ENCODE measurements at places on chromosomes 3 and 15.
A peak's percentile ranks its signal among the peaks of the same experiment; 100 is the strongest.

- H3K4me1 ChIP-seq = no peaks in the 10 kb centered on the region
- H3K36me3 ChIP-seq = no peaks in the 10 kb centered on the region
- no peak overlapping the region for H3K27ac ChIP-seq
Measured at GRCh38 chr3:102301155-102301880, 133.5 kb upstream of the ZPLD1 start.

DNA sequence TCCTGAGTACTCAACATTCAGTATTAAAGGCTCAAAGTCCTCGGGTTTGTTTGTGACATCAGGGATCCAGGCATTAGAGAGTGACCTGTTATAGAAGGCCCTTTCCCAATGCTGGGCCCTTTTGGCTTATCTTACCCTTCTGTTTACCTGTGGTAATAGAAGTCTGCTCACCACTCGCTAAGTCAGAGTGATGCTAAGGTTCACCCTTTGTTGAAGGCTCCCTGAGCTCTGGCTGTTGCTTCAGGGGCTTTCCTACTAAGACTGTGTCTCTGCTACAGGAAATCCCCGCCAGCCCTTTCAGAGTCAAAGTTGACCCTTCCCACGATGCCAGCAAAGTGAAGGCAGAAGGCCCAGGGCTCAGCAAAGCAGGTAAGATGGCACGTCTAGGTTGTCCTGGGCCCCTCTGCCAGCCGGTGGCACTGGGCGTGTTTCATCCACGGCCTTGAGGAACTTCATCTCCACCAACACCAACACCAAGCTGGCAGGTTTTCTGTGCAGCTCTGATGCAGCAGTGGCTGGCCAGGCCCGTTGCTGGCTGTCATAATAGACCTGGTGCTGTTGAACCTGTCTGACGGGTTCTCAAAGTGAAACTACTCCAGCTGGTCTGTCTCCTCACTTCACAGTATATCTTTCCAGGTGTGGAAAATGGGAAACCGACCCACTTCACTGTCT lies 99.1 kb downstream of the DNASE1L3 start:
- peak overlapping the region; percentile 49 for H3K27ac ChIP-seq
- H3K27me3 ChIP-seq = no peaks in the 10 kb centered on the region
- peak; percentile 78 for DNase-seq
- no peak overlapping the region for H3K4me3 ChIP-seq

GRCh38 chr15:101188637-101189408 lies 63.0 kb downstream of the CHSY1 start:
- peak overlapping the region; percentile 70 for H3K27ac ChIP-seq
- peak overlapping the region; percentile 44 for H3K4me3 ChIP-seq
- H3K36me3 ChIP-seq = no peaks in the 10 kb centered on the region
- peaks cover 92% of the 10 kb centered on the region for H3K4me1 ChIP-seq

- H3K27me3 ChIP-seq = no peaks in the 10 kb centered on the region
- H3K36me3 ChIP-seq = no peaks in the 10 kb centered on the region
- H3K4me3 ChIP-seq = no peak overlapping the region
Measured at GRCh38 chr3:193016437-193016901, 98.8 kb upstream of the MB21D2 start.

GRCh38 chr3:194386648-194387047 lies 12.4 kb downstream of the GP5 start:
- H3K36me3 ChIP-seq = no peaks in the 10 kb centered on the region
- H3K27me3 ChIP-seq = peaks cover 1% of the 10 kb centered on the region
- no peak overlapping the region for H3K4me3 ChIP-seq
- DNase-seq = no peak
- H3K4me1 ChIP-seq = peaks cover under 1% of the 10 kb centered on the region

DNA sequence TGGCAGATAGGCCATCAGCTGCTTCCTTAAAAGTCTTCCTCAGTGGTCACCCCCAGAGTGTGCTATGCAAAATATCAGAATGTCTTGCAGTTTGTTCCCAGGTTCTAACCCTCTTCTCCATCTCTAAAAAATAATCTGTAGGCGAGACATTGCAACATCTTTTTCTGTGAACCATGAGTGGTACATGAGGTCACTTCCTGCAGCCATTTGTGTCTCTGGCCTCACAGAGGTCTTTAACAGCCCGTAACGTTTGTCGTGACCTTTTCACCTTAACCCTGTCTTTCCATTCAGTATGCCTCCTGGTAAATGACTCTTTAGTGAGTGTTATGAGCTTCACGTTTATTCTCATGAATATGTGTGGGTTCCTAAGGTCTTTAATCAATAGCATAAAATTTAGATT lies 145.4 kb downstream of the KLHL25 start:
- no peaks in the 10 kb centered on the region for H3K27me3 ChIP-seq
- H3K4me3 ChIP-seq = no peak overlapping the region
- H3K27ac ChIP-seq = peak overlapping the region; percentile 31

DNA sequence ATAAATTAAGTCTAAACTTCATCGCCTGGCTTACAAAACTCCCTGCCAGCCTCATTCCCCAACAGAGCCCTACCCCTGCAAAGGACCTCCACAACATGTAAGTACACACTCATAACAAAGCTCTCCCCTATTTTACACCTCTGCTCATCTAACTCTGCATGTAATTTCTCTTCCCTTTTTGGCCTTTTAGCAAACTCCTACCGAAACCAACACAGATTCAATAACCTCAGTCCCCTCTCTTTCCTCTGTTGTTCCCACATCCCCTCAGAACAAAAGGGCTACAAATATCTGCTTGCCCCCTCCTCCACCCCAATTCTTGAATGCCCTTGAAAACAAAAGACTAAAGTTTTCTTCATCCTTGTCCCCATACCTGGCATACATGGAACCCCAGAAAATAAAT lies 662 bp downstream of the UBL7 start:
- no peak for DNase-seq
- H3K27ac ChIP-seq = peak overlapping the region; percentile 83
- H3K4me3 ChIP-seq = peak overlapping the region; percentile 70
- no peaks in the 10 kb centered on the region for H3K27me3 ChIP-seq

DNA sequence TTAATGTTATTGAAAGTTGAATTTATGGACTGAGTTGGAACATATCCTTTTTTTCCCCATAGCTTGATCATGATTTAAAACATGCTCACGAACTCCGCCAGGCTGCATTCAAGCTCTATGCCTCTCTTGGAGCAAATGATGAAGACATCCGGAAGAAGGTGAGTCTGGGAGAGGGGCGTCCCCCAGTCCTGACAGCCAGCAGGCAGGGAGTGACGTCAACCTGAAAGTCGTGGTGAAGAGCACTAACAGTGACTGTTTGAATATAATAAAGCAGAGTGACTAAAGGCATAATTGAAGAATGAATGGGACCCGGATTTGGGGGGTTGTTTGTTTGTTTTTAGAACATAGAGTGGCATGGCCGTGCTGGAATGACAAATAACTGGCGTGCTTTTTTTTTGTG lies 57.9 kb downstream of the ARMC8 start:
- H3K4me1 ChIP-seq = no peaks in the 10 kb centered on the region
- H3K36me3 ChIP-seq = peaks cover 74% of the 10 kb centered on the region
- H3K27me3 ChIP-seq = no peaks in the 10 kb centered on the region
- H3K4me3 ChIP-seq = no peak overlapping the region

- DNase-seq = no peak
- no peaks in the 10 kb centered on the region for H3K36me3 ChIP-seq
- H3K27me3 ChIP-seq = peaks cover 18% of the 10 kb centered on the region
- H3K4me1 ChIP-seq = no peaks in the 10 kb centered on the region
- no peak overlapping the region for H3K27ac ChIP-seq
- no peak overlapping the region for H3K4me3 ChIP-seq
Measured at GRCh38 chr3:122908251-122908650, 113.4 kb downstream of the SLC49A4 start.

- H3K4me1 ChIP-seq = no peaks in the 10 kb centered on the region
- H3K27me3 ChIP-seq = no peaks in the 10 kb centered on the region
- no peaks in the 10 kb centered on the region for H3K36me3 ChIP-seq
- H3K27ac ChIP-seq = no peak overlapping the region
- H3K4me3 ChIP-seq = no peak overlapping the region
- DNase-seq = no peak
Measured at GRCh38 chr3:64837986-64838735, 150.4 kb upstream of the ADAMTS9 start.

GRCh38 chr15:91050128-91050455 lies 27.7 kb upstream of the VPS33B start:
- no peaks in the 10 kb centered on the region for H3K36me3 ChIP-seq
- DNase-seq = no peak
- H3K4me1 ChIP-seq = peaks cover 4% of the 10 kb centered on the region
- H3K27ac ChIP-seq = no peak overlapping the region
- H3K4me3 ChIP-seq = no peak overlapping the region
- peaks cover 12% of the 10 kb centered on the region for H3K27me3 ChIP-seq

GRCh38 chr3:952906-953305 lies 139.9 kb upstream of the CNTN6 start:
- H3K27me3 ChIP-seq = no peaks in the 10 kb centered on the region
- H3K36me3 ChIP-seq = no peaks in the 10 kb centered on the region
- no peak for DNase-seq
- no peak overlapping the region for H3K4me3 ChIP-seq
- H3K27ac ChIP-seq = no peak overlapping the region
- H3K4me1 ChIP-seq = no peaks in the 10 kb centered on the region

DNA sequence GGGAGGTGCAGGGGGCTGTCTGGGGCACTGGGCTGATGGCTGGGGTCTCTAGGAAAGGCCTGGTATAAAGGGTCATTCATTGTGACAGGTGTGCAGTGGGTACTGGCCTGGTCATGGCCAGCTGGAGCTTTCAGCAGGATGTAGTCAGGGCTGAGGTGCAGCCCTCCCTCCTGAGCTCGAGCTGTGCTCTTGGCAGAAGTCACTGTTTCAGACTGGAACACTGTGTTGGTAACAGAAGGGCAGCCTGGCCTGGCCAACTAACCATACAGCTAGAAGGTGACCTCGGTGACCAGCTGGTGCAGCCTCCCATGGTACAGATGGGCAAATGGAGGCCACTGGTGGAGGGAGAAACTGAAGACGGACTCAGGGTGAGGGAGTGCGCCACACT lies 34.4 kb upstream of the LCTL start:
- H3K27ac ChIP-seq = no peak overlapping the region
- no peaks in the 10 kb centered on the region for H3K27me3 ChIP-seq
- H3K36me3 ChIP-seq = no peaks in the 10 kb centered on the region

- H3K36me3 ChIP-seq = no peaks in the 10 kb centered on the region
- no peak for DNase-seq
- no peak overlapping the region for H3K4me3 ChIP-seq
Measured at GRCh38 chr3:132245552-132246142, 71.6 kb upstream of the ACP3 start.

GRCh38 chr3:128360705-128361271 lies 105.9 kb downstream of the DNAJB8 start:
- peak; percentile 24 for DNase-seq
- no peaks in the 10 kb centered on the region for H3K4me1 ChIP-seq
- H3K27me3 ChIP-seq = no peaks in the 10 kb centered on the region
- peaks cover 12% of the 10 kb centered on the region for H3K36me3 ChIP-seq
- no peak overlapping the region for H3K4me3 ChIP-seq
- no peak overlapping the region for H3K27ac ChIP-seq

DNA sequence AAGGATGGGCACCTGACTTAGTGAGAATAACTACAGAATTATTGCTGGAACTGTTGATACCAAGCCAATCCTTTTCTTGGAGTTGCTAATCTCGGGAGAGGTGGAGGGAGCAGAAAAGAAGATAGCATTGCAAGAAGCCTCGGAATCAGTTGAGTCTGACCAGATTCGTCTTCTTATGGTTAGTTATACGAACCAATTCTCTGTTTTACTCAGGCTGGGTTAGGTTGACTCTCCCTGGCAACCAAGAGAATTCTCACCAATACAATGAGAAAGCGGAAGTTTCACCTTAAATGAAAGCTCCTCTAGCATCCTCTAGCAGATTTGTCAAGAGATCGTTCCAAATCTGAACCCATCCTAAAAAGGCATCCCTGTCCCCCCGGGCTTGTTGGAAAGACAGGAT lies 43.5 kb upstream of the UBE2E1 start:
- peaks cover 5% of the 10 kb centered on the region for H3K4me1 ChIP-seq
- H3K27ac ChIP-seq = no peak overlapping the region
- no peak overlapping the region for H3K4me3 ChIP-seq
- no peak for DNase-seq

- no peak for DNase-seq
- no peaks in the 10 kb centered on the region for H3K36me3 ChIP-seq
- H3K4me1 ChIP-seq = no peaks in the 10 kb centered on the region
Measured at GRCh38 chr3:45082142-45082538, 56.0 kb downstream of the CLEC3B start.

DNA sequence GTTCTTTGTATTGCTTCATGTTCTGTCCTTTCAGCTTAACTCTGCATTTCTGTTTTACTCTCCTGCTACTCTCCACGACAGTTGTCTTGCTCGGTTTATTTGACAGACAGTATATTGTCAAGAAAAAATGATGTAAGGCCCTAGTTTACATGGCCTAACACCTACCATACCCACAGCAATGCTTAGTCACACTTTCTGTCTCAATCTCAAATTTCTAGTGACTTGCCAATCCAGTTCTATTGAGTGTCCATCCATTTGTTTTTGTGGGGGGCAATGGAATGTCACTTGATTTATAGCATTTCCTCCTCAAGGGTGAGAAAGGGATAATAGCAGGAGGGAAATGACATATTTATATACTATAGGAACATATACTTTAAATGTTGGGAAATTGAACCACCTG lies 676.2 kb downstream of the NAALADL2 start:
- H3K27me3 ChIP-seq = no peaks in the 10 kb centered on the region
- H3K4me3 ChIP-seq = no peak overlapping the region

DNA sequence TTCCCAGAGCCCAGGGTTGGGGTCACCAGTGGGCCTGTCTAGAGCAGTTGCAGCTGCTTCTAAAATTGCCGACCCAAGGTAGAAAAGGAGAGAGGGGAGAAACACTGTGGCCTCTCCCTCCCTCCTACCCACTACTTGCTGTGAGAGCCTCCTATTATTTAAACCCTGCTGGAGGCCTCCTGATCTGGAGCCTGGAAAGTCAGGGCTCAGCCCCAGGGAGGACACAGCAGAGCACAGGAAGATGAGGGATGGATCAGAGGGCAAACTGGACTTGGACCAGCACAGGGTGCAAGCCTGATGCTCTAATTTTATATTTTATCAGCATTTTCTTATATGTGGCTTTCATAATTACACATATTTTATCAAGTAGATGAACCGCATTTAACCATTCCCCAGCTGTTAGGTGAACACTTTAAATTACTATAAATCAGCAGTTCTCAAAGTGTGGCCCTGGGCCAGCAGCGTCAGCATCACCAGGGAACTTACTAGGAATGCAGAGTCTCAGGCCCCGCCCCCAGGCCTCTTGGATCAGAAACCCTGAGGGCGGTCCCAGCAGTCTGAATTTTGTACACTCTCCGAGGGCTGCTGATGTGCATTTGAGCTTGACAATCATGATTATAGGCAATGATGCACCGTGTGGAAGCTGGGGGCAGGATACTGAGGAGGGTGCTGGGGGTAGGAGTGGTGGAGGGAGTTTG lies 26.7 kb downstream of the SMAD3 start:
- peaks cover 65% of the 10 kb centered on the region for H3K4me1 ChIP-seq
- peak overlapping the region; percentile 51 for H3K27ac ChIP-seq
- DNase-seq = no peak
- H3K27me3 ChIP-seq = no peaks in the 10 kb centered on the region

- no peaks in the 10 kb centered on the region for H3K36me3 ChIP-seq
- H3K4me1 ChIP-seq = no peaks in the 10 kb centered on the region
- no peak for DNase-seq
- H3K27me3 ChIP-seq = no peaks in the 10 kb centered on the region
Measured at GRCh38 chr15:69340243-69340900, 41.7 kb downstream of the PAQR5 start.

GRCh38 chr3:35448681-35449080 lies 190.6 kb upstream of the ARPP21 start:
- no peak overlapping the region for H3K27ac ChIP-seq
- no peak for DNase-seq
- no peaks in the 10 kb centered on the region for H3K27me3 ChIP-seq
- no peaks in the 10 kb centered on the region for H3K4me1 ChIP-seq
- H3K4me3 ChIP-seq = no peak overlapping the region

- no peaks in the 10 kb centered on the region for H3K4me1 ChIP-seq
- H3K4me3 ChIP-seq = no peak overlapping the region
- H3K27ac ChIP-seq = no peak overlapping the region
- H3K36me3 ChIP-seq = no peaks in the 10 kb centered on the region
Measured at GRCh38 chr3:43649365-43649968, 27.7 kb upstream of the ANO10 start.
